ENCODE measurements at places on chromosomes 4 and X. TPM values are rescaled to one million over a fixed set of nuclear protein-coding genes. Genes with fewer than 3 reads are reported as not detected.

ATP6AP2 gene
- 95.8 TPM for total RNA-seq

AMTN gene
- total RNA-seq, result not detected

MAD2L1 gene
- total RNA-seq, result 39.3 TPM

TEX13D gene
- total RNA-seq, result not detected

P2RY10 gene
- not detected for total RNA-seq

TRIM75 gene
- not detected for total RNA-seq

RPS6KA6 gene
- 14.6 TPM for total RNA-seq

NWD2 gene
- not detected for total RNA-seq

ADGRG4 gene
- not detected for total RNA-seq

NBDY gene
- 2.7 TPM for total RNA-seq

PDCL2 gene
- not detected for total RNA-seq

PRRG1 gene
- total RNA-seq, result 7.7 TPM

NAT8L gene
- 0.12 TPM for total RNA-seq

CYBB gene
- not detected for total RNA-seq
